Esophagus squamous epithelium (tissue), 5 donors: ENCODE measurements at places on chromosomes 5 and 9.

DNA sequence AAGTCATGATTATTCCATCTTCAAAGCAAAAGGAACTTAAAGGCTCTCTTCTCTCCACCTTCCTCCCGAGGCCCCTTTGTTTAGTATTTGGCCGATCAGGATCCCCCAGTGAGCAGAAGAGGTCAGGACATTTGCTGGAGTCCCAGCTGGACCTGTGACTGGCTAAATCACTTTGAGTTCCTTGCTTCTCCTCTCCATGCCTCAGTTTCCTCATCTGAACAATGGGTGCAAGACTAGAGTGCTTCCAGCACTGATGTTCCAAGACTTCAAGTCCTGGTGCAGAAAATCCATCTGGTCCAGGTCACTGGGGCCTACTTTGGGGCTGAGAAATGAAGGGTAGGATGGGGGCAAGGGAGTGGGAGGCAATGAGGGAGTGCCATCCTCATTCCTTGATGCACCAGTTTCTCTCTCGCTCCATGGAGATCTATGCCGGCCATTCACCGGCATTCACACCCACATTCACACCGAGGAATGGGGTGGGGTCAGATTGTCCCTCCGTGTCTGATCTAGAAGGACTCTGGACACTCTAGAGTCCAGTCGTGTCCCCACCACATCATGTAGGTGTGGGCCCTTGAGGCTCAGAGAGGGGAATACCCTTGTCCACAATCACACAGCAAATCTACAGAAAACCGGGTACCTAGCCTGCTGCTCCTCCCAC lies 38.7 kb upstream of the IL17B start:
- DNase-seq: no peak
- H3K36me3 ChIP-seq: no peaks in the 10 kb centered on the region
- peaks cover 34% of the 10 kb centered on the region for H3K4me1 ChIP-seq

DNA sequence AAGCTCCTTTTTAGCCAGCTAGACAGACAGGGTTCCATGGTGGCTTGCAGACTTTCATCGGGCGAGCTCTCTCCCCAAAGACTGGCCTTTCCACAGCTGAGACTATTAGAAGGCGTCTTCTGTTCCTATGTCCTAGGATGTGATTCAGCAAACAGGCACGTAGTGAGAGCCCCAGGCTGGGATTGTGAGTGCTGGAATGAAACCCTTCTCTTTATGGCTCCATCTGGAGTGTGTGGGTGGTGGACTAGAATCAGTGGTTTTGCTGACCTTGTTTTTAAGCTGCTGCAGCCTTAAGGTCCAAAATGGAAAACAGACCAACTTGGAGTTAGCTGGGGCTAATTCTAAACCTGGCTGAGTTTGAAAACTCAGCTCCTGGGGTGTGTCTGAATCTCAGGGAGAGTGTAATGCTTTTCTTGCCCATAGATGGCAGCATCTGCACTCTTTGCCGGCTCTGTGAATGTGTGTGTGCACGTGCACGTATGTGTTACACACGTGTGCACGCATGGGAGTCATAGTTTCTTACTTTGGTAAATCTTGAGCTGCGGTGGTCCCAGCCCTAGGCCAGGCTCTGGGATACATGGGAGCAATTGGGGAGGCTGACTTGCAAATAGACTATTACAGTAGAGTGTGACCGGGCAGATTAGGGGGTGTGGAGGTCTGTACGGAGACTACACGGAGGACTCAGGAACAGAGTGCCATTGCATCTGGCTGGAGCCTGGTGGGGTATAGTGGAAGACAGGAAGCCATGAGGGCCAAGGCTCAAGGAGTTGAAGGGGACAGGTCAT lies 10.7 kb downstream of the GSN start:
- H3K4me1 ChIP-seq: peaks cover 100% of the 10 kb centered on the region
- H3K36me3 ChIP-seq: no peaks in the 10 kb centered on the region
- no peak for DNase-seq
- H3K4me3 ChIP-seq: no peak overlapping the region
- H3K27me3 ChIP-seq: no peaks in the 10 kb centered on the region

DNA sequence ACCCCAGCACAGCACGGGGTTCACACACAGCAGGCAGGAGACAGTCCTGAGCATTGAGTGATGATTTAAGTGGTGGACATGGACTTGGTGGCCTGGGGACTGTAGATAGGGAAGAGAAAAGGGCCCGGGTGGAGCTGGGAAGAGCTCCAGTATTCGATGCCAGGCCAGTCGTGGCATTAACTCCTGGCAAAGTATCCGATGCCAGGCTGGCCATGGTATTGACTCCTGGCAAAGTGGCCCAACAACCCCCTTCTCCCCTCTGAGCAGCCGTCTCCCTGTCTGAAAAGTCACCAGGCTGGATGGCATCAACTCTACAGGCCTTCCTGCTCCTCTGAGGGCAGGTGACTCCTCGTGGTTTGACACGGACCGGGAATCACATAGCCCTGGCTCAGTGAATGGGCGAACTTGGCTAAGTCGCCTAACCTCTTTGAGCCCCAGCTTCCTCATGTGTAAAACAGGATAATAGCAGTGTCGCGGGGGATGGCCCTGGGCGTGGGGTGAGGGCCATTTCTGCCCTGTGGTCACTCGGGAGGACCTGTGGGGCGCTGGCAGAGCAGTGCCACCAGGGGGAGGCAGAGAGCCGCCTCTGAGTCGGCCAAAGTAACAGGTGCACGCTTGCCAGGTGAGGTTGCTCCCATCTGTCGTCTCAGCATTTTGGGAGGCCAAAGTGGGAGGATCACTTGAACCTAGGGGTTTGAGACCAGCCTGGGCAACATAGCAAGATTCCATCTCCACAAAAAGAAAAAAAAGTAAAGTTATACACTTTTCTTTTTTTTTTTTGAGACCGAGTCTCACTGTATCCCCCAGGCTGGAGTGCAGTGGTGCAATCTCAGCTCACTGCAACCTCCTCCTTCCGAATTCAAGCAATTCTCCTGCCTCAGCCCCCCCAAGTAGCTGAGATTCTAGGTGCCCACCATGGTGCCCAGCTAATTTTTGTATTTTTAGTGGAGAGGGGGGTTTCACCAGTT lies 5.7 kb upstream of the SEC16A start:
- H3K36me3 ChIP-seq: no peaks in the 10 kb centered on the region
- H3K27ac ChIP-seq: no peak overlapping the region
- H3K4me1 ChIP-seq: peaks cover 29% of the 10 kb centered on the region
- H3K27me3 ChIP-seq: peaks cover 16% of the 10 kb centered on the region
- no peak for DNase-seq

- H3K4me1 ChIP-seq: peaks cover 27% of the 10 kb centered on the region
- no peak overlapping the region for H3K4me3 ChIP-seq
- H3K27me3 ChIP-seq: no peaks in the 10 kb centered on the region
- no peak for DNase-seq
- peak overlapping the region; percentile 56 for H3K27ac ChIP-seq
Measured at GRCh38 chr5:171496456-171496855, 77.0 kb downstream of the FGF18 start.

DNA sequence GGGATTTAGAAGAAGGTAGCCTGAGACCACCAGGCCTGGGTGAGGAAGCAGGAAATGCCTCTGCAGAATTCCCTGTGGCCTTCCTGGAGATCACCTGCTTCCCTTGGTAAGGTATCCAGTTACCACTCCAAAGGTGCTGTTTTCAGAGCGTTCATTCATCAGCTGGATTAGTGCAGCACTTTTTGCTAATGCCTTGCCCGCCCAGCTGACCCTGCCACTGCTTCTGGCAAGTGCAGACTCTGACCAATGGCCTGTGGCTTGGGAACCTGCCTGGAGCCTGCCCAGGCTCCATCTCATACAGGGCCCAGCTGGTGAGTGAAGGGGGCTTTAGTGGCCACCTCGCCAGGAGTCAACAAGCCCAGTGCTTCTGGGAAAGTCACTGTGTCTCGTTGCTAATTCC lies 48.6 kb downstream of the FOXI1 start:
- H3K27me3 ChIP-seq: no peaks in the 10 kb centered on the region
- DNase-seq: no peak
- H3K4me3 ChIP-seq: no peak overlapping the region
- peaks cover 7% of the 10 kb centered on the region for H3K4me1 ChIP-seq
- no peaks in the 10 kb centered on the region for H3K36me3 ChIP-seq

DNA sequence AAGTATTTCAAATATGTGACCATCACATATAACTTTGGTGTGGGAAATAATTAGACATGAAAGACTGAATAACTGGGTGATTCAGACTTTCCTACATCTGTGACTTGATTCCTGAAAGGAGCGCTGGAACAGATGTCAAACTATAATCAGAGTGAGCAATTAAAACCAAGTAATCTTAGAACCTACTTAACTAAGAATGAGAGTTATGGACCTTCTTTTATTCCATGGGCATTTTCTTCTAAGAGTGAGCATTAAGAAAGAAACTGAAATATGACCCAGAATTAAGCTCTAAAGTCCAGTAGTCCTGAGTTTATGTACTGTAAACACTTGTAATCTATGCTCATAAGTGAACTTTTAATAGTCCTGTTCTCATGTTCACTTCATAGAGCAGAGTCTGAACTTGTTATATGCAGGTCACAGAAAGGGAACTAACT lies 68.4 kb downstream of the PAM start:
- no peak for DNase-seq
- no peak overlapping the region for H3K4me3 ChIP-seq
- no peaks in the 10 kb centered on the region for H3K27me3 ChIP-seq
- H3K27ac ChIP-seq: no peak overlapping the region
- H3K4me1 ChIP-seq: no peaks in the 10 kb centered on the region

GRCh38 chr5:146203872-146204192 lies 427 bp downstream of the RBM27 start:
- peak overlapping the region; percentile 91 for H3K4me3 ChIP-seq
- H3K4me1 ChIP-seq: peaks cover 31% of the 10 kb centered on the region
- no peaks in the 10 kb centered on the region for H3K36me3 ChIP-seq
- H3K27ac ChIP-seq: peak overlapping the region; percentile 90
- DNase-seq: no peak
- no peaks in the 10 kb centered on the region for H3K27me3 ChIP-seq

DNA sequence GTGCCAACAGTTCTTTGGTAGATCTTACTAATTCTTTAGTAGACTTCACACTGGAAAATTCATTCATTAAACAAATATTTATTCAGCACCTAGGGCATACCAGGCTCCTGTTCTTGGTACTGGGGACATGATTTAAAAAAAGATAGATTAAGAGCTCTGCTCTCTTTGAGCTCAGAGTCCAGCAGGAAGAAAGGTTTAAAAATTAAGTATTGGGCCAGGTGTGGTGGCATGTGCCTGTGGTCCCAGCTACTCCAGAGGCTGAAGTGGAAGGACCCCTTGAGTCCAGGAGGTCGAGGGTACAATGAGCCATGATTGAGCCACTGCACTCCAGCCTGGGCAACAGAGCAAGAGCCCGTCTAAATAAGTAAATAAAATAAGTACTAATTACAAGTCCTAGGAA lies 41.4 kb downstream of the ENC1 start:
- DNase-seq: no peak
- no peaks in the 10 kb centered on the region for H3K4me1 ChIP-seq
- no peak overlapping the region for H3K4me3 ChIP-seq
- H3K27me3 ChIP-seq: no peaks in the 10 kb centered on the region
- H3K36me3 ChIP-seq: no peaks in the 10 kb centered on the region

GRCh38 chr5:149838881-149839739 lies 105.5 kb downstream of the PDE6A start:
- no peak overlapping the region for H3K27ac ChIP-seq
- H3K36me3 ChIP-seq: peaks cover 10% of the 10 kb centered on the region
- H3K27me3 ChIP-seq: no peaks in the 10 kb centered on the region
- H3K4me3 ChIP-seq: no peak overlapping the region
- no peaks in the 10 kb centered on the region for H3K4me1 ChIP-seq

DNA sequence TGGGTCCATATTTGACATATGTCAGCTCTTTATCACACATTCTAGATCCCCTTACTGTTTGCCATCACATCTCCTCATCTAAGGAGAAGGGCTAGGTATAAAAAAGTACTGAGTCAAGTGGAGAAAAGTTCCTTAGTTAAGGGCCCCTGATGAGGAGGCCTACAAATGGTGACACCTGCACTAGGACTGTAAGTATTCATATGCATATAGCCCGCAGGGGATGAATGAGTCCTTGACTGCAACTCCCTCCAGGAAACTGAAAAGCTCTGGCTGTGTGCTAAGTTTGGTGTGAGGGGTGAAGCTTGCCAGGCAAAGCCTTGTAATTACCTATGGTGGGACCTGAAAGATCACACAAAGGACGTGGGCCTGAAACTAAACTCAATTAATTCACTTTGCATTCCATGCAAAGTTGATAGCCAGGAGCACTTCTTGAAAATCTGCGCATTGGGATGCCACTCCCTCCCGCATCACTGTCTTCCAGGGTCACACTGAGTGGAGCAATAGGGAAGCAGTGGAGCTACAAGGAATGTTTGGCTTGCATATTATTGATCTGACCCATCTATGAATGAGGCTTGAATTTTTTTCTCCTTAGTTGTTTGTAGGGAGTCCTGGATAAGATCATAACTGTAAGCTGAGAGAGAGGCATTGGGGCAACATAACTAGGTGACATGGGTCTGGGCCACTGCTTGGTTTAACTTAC lies 11.9 kb upstream of the EQTN start:
- H3K4me3 ChIP-seq: no peak overlapping the region
- H3K4me1 ChIP-seq: no peaks in the 10 kb centered on the region
- no peaks in the 10 kb centered on the region for H3K36me3 ChIP-seq

GRCh38 chr5:173581408-173582215 lies 34.8 kb downstream of the BOD1 start:
- H3K36me3 ChIP-seq: no peaks in the 10 kb centered on the region
- DNase-seq: no peak
- H3K27me3 ChIP-seq: no peaks in the 10 kb centered on the region
- no peak overlapping the region for H3K27ac ChIP-seq

- H3K4me3 ChIP-seq: no peak overlapping the region
- no peaks in the 10 kb centered on the region for H3K27me3 ChIP-seq
- peaks cover 13% of the 10 kb centered on the region for H3K4me1 ChIP-seq
- no peak for DNase-seq
Measured at GRCh38 chr9:97640325-97640724, 6.7 kb downstream of the NCBP1 start.

DNA sequence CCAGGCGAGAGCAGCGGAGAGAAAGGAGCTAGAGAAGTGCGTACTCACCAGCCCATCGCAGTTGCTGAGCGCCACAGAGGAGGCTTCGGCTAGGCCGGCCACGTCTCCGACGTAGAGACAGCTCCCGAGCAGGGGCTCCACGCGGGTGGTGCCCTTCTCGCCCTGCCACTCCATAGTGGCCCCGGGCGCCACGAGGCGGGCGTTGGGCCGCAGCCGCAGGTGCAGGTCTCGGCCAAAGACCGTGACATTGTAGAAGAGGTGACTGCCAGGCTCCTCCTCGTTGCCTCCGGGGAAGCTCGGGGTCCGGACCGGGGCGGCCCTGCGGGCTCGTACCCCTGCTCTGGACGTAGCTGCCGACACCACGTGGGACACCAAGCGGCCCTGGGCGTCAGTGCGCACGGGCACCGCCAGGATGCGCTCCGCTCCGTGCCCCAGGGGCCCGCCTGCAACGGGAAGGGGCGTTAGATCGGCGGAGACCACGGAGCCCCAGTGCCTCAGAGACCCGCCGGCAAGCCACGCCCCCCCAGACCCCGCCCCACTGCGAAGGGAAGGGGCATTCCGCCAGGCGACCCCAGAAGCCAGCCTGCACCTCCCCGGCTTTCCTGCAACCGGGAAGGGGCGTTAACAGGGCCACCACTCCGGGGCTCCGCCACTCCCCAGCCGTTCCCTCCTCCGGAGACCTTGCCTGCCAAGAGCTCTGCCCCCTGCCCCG lies 1.4 kb downstream of the ADAMTS2 start:
- H3K27ac ChIP-seq: peak overlapping the region; percentile 63
- no peaks in the 10 kb centered on the region for H3K36me3 ChIP-seq
- H3K4me3 ChIP-seq: peak overlapping the region; percentile 64
- no peak for DNase-seq

GRCh38 chr5:175427762-175428161 lies 16.2 kb downstream of the DRD1 start:
- H3K27ac ChIP-seq: no peak overlapping the region
- no peak for DNase-seq
- no peaks in the 10 kb centered on the region for H3K4me1 ChIP-seq
- no peak overlapping the region for H3K4me3 ChIP-seq
- H3K27me3 ChIP-seq: no peaks in the 10 kb centered on the region
